ENCODE measurements at places on chromosomes 7 and 10.
A peak's percentile ranks its signal among the peaks of the same experiment; 100 is the strongest.

DNA sequence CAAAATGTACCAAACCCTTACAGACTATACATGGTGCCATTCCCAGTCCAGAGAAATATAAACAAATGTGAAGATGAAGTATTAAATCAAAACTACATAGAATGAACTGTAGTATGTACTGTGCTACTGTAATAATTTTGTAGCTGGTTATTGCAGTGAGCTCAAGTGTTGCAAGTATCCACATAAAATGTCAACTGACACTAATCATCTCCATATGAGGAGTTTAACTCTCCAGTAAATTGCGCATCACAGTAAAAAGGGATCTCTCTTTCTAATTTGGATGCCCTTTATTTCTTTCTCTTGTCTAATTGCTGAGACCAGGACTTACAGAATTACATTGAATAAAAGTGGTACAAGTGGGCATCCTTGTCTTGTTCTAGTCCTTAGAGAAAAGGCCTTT, 165.5 kb downstream of the CPED1 start:
- no peaks in the 10 kb centered on the region for H3K4me1 ChIP-seq
- H3K27ac ChIP-seq: no peak overlapping the region
- H3K4me3 ChIP-seq: no peak overlapping the region
- H3K27me3 ChIP-seq: peaks cover 10% of the 10 kb centered on the region
- H3K36me3 ChIP-seq: no peaks in the 10 kb centered on the region

DNA sequence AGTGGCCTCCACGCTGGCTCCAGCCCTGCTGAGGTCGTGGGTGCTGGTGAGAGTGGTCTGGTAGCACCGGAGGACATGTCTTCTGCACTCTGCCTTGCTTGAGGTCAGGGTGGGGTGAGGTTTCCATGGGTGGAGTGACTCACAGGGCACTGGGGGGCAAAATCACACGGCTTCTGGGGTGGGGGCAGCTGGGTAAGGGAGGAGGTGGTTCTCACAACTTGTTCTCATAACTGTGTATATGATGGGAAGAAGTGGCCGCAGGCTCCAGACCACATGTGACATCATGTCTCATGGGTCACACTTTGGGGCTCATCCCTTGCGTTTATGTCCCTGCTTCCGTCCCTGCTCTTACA, 884 bp upstream of the PRF1 start:
- DNase-seq: peak; percentile 69
- H3K27ac ChIP-seq: peak overlapping the region; percentile 93
- H3K36me3 ChIP-seq: peaks cover 34% of the 10 kb centered on the region
- H3K27me3 ChIP-seq: no peaks in the 10 kb centered on the region
- H3K4me3 ChIP-seq: peak overlapping the region; percentile 98

GRCh38 chr7:81045491-81046030, 126.7 kb upstream of the SEMA3C start:
- H3K4me1 ChIP-seq: no peaks in the 10 kb centered on the region
- DNase-seq: no peak
- H3K27me3 ChIP-seq: no peaks in the 10 kb centered on the region
- no peak overlapping the region for H3K27ac ChIP-seq

GRCh38 chr10:112958275-112958995, 8.4 kb downstream of the TCF7L2 start:
- DNase-seq: no peak
- no peak overlapping the region for H3K4me3 ChIP-seq
- H3K27ac ChIP-seq: no peak overlapping the region
- peaks cover 1% of the 10 kb centered on the region for H3K36me3 ChIP-seq
- H3K27me3 ChIP-seq: peaks cover 75% of the 10 kb centered on the region
- peaks cover 31% of the 10 kb centered on the region for H3K4me1 ChIP-seq

- H3K36me3 ChIP-seq: no peaks in the 10 kb centered on the region
- H3K27ac ChIP-seq: no peak overlapping the region
- H3K27me3 ChIP-seq: peaks cover 3% of the 10 kb centered on the region
- no peak for DNase-seq
- H3K4me1 ChIP-seq: no peaks in the 10 kb centered on the region
- no peak overlapping the region for H3K4me3 ChIP-seq
Measured at GRCh38 chr7:33964417-33965182, 59.3 kb downstream of the BMPER start.

DNA sequence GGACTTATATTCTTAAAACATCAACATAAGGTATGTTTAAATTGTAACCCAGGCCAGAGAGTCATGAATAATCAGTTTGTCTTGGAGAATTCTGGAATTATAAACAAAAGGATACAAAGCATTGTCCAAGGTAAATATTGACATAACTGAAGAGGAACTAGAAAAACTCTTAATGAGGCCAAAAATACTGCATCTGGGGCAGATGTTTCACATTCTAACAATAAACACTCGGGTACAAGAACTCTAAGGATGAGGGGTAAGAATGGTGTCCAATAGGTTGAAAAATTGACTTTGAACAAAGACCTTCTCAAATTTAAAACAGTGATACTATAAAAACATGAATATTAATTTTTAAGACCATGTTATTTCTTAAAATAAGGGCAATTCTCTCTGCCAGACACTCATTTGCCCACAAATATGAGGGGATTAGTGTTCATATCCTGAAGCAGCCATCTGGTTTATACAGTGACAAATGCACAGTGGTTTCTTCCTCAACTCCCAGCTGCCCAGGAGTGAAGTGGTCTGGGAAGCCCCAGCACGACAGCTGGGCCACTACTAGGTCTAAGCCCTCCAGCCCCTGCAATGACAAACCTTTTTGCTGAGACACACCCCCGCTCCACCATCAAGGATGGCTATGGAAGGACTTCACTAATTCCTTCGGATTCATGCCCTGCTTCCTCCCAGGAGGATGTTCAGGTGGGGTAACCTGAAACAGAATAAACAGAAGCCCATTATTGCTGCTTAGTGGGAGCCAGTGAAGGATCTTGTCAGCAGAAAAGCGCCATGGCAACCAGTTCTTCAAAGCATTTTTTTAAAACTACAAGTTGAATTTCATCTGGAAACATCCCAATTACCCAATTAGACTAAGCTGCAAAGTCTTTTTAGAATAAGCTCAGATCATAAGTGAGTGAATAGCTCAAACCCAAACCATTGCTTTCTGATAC, 107.5 kb upstream of the ARID5B start:
- DNase-seq: no peak
- no peak overlapping the region for H3K4me3 ChIP-seq
- no peaks in the 10 kb centered on the region for H3K27me3 ChIP-seq

DNA sequence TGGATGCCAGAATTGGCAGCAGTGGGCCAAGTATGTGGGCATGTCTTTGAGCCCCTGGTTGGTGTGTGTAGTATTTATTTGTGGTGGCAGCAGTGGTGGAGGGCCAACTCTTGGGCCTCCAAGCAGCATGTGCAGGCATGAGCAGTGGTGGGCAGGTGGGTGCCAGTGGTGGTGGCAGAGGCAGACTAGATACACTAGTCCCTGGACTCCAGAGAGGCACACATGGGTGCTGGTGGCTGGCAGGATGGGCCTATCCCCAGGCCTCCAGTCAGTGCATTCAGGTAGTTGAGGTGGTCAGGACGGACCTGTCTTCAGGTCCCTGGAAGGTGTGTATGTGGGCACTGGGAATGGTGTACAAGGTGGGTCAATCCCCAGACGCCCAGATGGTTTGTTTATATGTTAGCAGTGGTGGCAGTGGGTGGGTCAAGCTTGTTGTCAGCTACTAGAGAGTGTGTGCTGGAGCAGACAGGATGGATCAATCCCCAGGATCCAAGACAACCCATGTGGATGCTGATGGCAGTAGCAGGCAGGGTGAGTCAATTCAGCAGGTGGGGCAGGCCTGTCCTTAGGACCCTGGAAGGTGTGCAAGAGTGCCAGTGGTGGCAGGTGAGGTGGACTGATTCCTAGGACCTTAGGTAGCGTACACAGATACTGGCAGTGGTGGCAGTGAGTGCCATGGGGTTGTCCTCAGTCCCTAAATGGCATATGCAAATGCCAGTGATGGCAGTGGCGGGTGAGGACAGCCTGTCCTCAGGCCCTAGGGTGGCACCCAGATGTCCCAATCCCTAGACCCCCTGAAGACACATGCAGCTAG, 294.3 kb downstream of the RPS24 start:
- H3K4me3 ChIP-seq: no peak overlapping the region
- H3K27me3 ChIP-seq: peaks cover 8% of the 10 kb centered on the region
- DNase-seq: no peak
- H3K4me1 ChIP-seq: no peaks in the 10 kb centered on the region
- no peak overlapping the region for H3K27ac ChIP-seq

DNA sequence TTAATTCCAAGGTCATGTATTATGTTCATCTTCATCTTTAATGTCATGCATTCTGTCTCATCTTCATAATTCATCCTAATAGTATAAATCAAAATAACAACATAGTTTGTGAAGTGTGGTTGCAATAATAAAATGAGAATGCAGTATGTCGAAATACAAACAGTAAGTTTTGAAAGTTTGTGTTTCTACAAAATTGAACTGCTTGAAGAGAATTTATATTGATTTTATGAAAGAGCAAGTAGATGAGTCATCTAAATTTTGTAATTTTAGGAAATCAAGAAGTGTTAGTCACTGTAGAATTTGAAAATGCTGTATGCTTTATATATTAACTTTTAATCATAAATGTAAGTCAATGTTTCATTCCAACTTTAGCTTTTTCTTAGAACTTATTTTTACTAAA, 190.5 kb upstream of the PPP1R3A start:
- no peak for DNase-seq
- H3K27me3 ChIP-seq: no peaks in the 10 kb centered on the region
- no peaks in the 10 kb centered on the region for H3K36me3 ChIP-seq

GRCh38 chr10:47018026-47018735, 107.0 kb downstream of the PTPN20 start:
- H3K27me3 ChIP-seq: no peaks in the 10 kb centered on the region
- DNase-seq: no peak
- no peaks in the 10 kb centered on the region for H3K36me3 ChIP-seq
- no peaks in the 10 kb centered on the region for H3K4me1 ChIP-seq
- H3K27ac ChIP-seq: no peak overlapping the region

GRCh38 chr10:33945051-33945450, 610.6 kb upstream of the NRP1 start:
- no peak overlapping the region for H3K27ac ChIP-seq
- H3K4me3 ChIP-seq: no peak overlapping the region
- H3K4me1 ChIP-seq: no peaks in the 10 kb centered on the region
- H3K27me3 ChIP-seq: no peaks in the 10 kb centered on the region

DNA sequence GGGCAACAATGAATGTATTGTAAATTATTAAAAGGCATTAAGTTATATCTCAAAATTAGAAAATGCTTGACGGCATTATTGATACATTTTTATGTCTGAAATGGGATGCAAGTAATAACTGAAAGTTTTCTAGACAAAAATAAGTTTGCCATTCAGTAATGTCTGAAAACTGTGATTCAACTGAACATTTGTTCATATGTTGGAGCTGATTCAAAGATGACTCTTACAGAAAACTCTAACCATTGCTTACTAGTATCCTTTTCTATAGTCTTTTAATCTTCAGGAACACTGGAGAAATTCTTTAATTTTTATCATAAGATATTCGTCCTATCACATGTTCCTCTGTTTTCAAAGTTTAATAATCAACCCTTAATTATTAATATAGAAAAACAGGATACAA, 71.1 kb upstream of the TFEC start:
- no peak for DNase-seq
- H3K27ac ChIP-seq: no peak overlapping the region
- peaks cover 8% of the 10 kb centered on the region for H3K27me3 ChIP-seq
- H3K4me3 ChIP-seq: no peak overlapping the region
- no peaks in the 10 kb centered on the region for H3K4me1 ChIP-seq

- peaks cover 22% of the 10 kb centered on the region for H3K4me1 ChIP-seq
- no peak for DNase-seq
- peak overlapping the region; percentile 62 for H3K27ac ChIP-seq
- peaks cover 19% of the 10 kb centered on the region for H3K36me3 ChIP-seq
- H3K27me3 ChIP-seq: no peaks in the 10 kb centered on the region
Measured at GRCh38 chr10:8950978-8951377, 896.5 kb downstream of the GATA3 start.

DNA sequence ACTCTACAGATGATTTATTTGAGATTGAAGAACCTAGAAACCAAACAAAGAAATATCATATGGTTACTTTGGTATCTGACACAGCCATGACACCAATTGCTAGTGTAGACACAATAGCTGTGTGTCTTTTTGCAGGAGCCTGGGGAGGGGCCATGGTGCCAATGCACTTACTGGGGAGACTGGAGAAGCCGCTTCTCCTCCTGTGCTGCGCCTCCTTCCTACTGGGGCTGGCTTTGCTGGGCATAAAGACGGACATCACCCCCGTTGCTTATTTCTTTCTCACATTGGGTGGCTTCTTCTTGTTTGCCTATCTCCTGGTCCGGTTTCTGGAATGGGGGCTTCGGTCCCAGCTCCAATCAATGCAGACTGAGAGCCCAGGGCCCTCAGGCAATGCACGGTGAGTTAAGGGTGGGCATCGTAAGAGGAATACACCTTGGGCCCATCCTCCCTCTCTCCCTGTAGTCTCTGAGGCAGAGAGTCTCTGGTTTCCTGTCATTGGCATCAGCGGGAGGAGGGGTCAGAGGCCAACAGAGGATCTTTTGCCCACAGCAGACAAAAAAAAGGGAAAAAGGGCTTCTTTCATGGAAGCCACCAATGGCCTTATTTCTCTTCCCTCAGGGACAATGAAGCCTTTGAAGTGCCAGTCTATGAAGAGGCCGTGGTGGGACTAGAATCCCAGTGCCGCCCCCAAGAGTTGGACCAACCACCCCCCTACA, 1.2 kb downstream of the TMEM139 start:
- H3K4me1 ChIP-seq: peaks cover 50% of the 10 kb centered on the region
- H3K36me3 ChIP-seq: peaks cover 20% of the 10 kb centered on the region
- H3K27me3 ChIP-seq: no peaks in the 10 kb centered on the region
- H3K27ac ChIP-seq: no peak overlapping the region
- DNase-seq: no peak

DNA sequence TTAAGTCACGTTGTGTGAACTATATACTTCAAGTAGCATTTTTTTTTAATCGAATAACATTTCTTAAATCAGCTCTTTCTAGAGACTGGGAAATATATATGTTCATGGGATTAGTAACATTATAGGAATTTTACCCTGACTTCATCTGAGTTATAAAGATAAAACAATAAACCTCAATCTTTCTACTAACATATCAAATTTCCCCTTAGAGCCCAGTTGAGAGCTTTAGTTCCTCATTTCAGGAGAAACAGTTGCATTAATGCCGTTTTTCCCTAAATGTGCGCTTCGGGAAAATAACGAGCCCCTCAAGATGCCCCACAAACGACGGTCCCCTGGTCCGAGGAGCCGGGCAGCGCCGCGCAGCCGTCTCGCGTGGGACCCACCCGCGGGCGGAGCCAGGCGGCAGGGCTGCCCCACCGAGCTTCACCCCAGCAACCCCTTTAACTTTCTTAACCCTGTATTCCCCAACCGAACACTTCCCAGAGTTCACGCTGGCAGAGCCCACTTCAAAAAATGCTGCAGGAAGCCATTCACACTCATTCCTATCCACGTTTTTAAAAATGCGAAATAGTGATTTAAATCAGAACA, 152.5 kb upstream of the YAE1 start:
- H3K4me3 ChIP-seq: peak overlapping the region; percentile 79
- H3K4me1 ChIP-seq: peaks cover 9% of the 10 kb centered on the region
- no peak for DNase-seq
- no peaks in the 10 kb centered on the region for H3K36me3 ChIP-seq
- no peak overlapping the region for H3K27ac ChIP-seq

Measured in activated naive CD8-positive, alpha-beta T cell treated with anti-CD3 and anti-CD28 coated beads, Interleukin-2, amount 50 U/mL, for 24 hours (primary cell).